DMS 273 treated with DMSO at 0.1 percent for 48 hours (cell line): ENCODE measurements at places on chromosomes 2 and 18.

GRCh38 chr2:168604252-168604651, 148.2 kb downstream of the CERS6 start:
- no peak for DNase-seq

DNA sequence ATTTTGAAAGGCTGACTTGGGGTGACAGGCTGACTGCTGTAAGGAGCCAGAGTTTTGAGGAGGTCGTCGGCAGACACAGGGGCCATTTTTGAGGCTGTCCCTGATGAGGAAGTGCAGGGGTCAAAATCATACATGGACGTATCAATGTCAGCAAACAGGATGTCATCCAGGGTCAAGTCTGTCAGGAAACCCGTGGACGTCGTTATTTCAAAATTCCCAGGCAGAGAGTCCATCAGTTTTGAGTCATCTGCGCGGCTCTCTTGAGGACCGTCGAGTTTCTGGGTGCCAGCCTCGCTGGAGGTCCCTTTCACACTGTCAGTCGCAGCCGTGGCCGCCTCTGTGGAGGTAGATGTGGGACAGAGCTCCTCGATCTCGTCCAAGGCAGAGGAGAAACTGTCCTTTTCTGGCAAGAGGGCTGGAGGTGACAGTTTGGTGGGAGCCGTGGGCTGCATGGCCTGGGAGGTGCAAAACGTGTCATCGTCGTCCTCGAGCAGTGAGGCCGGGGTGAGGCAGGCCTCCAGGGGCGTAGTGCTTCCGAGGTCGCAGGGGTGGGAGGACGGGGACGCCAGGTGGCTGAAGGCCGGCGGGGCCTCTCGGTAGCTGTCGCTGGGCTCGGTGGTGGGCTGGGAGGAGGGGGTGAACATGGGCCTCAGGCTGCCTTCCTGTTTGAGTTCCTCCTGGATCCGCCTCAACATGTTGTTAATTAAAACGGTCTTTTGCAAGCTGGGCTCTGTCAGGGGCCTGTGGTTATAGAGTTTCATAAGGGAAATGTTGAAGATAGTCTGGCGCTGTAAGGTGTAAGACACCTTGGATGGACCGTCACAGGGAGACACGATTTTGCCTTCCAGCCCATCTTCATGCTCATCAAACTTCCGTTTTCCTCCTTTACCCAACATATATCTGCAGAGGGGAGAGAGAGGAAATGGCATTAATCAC, 17.5 kb downstream of the SERTAD2 start:
- no peak for DNase-seq

GRCh38 chr2:181223234-181223633, 234.0 kb upstream of the ITGA4 start:
- no peak for DNase-seq

- DNase-seq = no peak
Measured at GRCh38 chr2:73415906-73416305, 30.3 kb downstream of the ALMS1 start.

DNA sequence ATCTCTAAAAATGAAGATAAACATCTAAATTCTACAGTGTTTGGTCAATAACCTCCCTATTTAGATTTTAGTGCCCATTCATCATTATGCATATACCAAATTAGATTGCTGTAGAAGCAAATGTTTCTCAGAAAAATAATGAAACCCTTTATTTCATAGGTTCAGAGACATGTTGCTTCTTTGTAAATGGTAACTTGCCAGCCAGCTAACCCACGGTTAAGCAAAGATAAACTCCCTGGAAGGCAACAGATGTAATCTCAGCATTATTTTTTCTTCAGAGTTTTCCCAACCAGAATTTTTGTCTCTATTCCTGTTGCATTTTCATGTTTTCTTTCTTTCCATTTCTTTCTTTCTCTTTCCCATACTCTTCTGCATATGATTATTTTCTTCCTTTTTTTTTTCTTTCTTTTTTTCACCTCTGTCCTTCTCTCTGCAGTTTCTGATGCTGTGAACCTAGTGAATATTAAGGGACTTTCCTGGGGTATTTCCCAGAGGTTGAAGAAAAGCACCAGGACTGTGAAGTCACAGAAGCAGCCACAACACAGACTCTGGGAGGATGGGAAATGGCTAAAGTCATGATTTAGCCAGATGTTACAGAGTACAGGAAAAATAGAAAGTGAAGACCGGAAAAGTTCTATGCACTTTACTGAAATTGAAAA, 50.0 kb upstream of the DSG1 start:
- no peak for DNase-seq

DNA sequence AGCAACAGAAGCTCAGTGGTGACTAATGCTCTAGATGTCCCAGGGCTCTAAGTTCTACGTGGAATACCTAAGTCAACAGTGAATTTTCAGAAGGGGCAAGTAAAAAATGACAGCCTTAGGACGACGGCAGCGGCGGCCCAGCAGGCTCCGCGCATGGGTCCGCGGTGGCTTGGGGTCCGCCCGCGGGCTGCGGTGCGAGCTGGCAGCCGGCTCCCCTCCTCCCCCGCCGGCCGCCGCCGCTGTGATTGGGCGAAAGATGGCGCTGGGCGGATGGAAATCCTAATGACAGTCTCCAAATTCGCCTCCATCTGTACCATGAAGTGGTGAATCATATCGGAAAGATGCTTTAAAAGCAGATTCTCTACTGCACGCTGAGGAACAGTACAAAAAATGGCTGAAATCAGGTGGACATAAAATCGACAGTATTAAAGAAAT, 74.7 kb downstream of the HNRNPLL start:
- peak; percentile 39 for DNase-seq

- DNase-seq = no peak
Measured at GRCh38 chr2:207434899-207435465, 94.8 kb upstream of the CREB1 start.

GRCh38 chr2:230414302-230414701, 1.7 kb upstream of the SP100 start:
- DNase-seq = no peak

DNA sequence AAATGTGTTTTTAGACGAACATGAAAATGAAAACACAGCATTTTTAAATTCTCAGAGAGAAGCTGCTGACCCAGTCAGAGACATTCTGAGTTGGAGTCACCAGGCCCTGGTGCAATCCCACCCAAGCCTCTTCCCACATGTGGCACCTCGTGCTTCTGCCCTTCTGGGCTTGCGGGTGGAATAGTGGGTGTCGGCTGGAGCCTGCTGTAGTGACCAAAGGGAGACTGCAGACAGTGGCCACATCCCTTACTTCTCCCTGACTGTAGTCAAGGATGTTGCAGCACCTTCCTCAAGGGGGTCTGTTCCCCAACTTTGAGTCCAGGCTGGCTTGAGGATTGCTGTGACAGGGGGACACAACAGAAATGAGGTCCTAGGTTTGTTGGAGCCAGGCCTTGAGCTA, 104.4 kb upstream of the GLI2 start:
- DNase-seq = no peak

DNA sequence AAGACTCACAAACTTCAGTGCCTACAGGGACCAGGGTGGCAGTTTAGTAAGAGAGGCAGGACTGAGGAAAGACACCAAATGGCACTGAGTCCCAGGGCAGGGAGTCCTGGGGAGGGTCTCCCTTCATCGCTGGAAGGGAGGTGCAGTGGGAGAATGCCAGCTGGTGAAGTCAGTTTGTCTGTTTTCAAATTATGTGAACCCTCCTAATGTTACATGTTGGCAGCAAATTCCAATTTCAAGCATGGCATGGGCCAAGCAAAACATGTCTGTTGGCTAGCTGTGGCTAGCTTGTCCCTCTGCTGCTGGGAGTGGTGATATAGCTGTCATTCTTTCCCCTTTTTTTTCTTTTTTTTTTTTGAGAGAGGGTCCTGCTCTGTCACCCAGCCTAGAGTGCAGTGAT, 55.9 kb upstream of the HAAO start:
- no peak for DNase-seq

DNA sequence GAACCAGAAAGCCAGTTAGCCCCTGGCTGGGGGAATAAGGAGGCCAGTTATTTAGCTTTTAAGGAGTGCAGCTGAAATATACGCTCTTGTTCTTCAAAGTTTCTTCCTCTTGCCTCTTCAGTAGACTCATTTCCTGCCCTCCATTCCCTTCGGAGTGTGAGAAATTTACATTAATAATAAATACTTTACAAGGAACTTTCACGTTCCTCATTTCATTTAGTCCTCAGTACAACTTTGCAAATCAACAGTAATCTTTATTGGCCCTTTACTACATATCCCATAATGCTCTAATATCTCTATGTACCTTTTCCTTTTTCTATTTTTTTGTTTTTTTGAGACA, 15.6 kb downstream of the PLCD4 start:
- DNase-seq = no peak

GRCh38 chr2:3727397-3728045, 24.1 kb downstream of the DCDC2C start:
- no peak for DNase-seq

DNA sequence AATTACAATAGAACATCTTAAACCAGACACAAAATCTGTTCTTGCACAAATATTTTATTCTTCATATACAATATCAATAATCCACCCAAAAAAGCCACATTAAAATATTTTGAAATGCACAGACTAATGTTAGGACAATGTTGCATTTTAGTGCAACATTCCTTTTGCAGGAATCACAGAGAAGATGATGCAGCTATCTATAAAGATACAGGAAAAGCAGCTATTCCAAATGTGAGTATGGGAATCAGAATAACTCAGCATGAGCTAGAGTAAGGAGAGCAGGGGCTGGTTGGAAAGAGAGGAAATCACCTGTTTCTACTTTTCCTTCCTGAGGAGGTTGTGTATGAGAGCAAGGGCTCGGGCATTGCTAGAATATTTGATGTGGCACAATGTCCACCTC, 4.8 kb downstream of the C2orf66 start:
- no peak for DNase-seq

DNA sequence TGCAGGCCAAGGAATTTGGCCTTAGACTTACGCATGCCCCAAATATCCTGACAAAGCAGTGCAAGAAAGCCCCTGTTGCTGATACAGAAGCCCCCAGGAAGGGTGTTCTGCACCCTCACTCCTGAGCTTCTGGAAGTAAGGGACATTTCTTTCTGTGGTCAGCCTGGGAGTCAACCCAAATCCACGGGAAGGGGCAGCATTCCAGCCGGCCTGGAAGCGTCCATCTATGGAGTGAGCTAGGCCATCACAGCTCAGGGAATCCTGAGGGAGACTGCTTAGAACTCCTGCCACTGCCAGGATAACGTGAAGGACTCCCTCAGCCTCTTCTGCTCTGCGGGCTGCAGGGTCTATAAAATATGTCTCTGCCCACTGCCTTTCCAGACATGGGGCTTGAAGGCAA, 173.9 kb downstream of the ANAPC1 start:
- no peak for DNase-seq

GRCh38 chr2:144965172-144965571, 445.3 kb upstream of the ZEB2 start:
- no peak for DNase-seq

- DNase-seq = peak; percentile 90
Measured at GRCh38 chr2:70686577-70687460, 81.2 kb downstream of the ADD2 start.

GRCh38 chr2:119289642-119290041, 66.0 kb downstream of the STEAP3 start:
- no peak for DNase-seq

- DNase-seq = peak; percentile 56
Measured at GRCh38 chr18:55455938-55456337, 132.1 kb downstream of the TCF4 start.

GRCh38 chr2:181352158-181352557, 105.0 kb upstream of the ITGA4 start:
- DNase-seq = no peak

DNA sequence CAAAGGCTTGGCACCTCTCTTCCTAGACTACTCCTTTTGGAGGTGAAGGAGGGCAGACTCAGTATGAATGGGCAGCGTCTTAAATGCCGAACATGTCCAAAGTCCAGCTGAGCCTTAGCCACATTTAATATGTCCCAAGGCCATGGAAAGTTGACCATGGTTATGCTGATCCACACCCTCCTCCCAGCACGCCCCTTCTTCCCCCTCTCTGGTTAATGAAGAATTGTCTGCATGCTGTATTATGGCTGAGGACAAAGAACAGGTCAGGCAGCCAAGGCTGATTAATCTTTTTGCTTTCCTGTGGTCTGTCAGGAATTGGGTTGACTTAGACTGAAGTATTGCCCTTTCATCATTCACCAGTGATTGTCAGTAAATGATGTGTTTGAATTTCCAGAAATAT, 5.8 kb upstream of the MYOM1 start:
- no peak for DNase-seq

- DNase-seq = no peak
Measured at GRCh38 chr2:32264422-32265105, at the start of gene NLRC4. NLRC4 (minus strand) TSS chr2:32264886; CDS start chr2:32256775, 8,111 bp downstream.

DNA sequence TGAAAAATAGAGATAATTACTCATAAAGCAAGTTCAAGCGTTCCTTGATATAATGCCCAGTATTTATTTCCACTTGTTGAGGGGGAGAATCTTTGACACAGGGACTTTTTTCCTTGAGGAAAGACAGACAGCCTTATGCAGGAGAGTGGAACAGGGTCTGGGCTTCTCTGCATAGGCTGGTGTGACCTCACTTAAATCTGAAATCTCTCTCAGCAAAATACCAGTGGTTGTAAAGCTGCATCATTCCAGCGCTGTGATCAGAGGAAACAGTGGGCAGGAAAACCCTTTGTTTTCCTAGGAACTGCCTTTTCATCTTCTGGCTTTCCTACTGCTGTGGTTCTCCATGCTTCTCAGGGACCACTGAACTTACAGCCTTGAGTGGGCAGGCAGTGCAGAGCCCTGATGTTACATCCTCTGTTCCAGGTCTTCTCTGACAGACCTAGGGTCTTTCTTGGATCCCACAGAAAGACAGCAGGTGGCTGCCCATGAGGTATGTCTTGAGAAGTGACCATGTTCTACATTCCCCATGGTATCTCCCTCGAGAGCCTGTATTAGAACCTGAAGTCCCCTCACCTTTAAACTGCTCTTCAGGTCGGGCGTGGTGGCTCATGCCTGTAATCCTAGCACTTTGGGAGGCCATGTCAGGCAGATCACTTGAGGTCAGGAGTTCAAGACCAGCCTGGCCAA, 17.6 kb upstream of the MAP4K4 start:
- no peak for DNase-seq

DNA sequence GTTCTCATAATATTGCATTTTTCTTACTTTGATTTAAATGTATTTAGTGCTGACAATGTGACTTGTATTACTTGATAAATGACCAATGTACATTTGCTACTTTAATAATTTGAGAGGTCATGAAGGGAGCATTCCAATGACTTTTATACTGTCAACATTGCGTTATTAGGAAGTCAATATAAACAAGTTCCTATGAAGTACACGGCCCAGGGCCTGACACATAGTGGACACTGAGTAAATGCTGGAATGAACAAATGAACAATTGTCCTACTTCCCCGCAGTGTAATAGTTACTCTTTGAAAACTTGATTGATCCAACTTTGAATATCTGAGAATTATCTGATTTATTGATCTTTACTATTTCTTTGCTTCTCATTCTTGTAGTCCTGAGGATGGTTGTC, 47.3 kb downstream of the PKP4 start:
- DNase-seq = no peak

- no peak for DNase-seq
Measured at GRCh38 chr2:190683802-190684201, 34.9 kb downstream of the NAB1 start.

DNA sequence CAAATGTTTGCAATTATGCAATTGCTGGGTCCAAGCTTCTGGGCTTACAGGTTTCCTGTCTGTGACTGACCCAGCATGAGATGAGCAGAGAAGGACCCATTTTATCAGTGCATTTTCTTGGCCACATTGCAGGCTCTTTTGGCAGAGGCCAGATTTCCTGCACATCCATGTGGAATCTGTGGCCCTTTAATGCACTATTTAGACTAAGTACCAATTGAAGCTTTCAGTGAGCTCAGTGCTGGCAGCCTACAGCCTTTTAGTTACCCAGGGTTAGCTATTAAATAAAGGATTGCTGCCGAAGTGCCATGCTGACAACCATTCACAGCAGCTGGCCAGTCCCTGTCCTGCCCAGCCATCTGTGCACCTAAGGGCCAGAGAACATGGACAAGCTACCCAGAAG, 165.0 kb downstream of the ANKRD30B start:
- DNase-seq = no peak
